ENCODE measurements at places on chromosomes 7 and 10. TPM values are rescaled to one million over a fixed set of nuclear protein-coding genes. Genes with fewer than 3 reads are reported as not detected.

OR2A42 gene
- not detected for total RNA-seq

DNA sequence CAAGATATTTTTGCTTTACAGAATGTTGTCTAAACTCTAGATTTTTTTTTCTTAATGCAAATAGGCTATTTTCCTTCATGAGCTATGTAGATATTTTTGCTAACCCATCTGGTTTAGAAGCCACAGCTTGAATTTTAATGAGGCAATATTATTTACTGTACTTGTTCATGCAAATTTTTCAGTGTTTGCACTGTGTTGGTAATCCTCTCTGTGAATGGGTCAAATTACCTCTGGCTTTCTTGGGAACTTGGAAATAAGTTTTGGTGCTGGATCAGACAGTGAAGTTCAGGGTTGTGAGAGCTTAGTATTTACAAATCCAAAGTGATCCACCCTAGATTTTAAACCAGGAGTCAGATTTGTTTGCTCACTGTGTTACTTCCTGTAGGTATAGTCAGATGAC, 686.9 kb downstream of the NXPH1 start:
- DNase-seq = no peak

GRCh38 chr7:139842401-139843210, 13.5 kb downstream of the TBXAS1 start:
- peak; percentile 62 for DNase-seq

- peak; percentile 41 for DNase-seq
Observed at GRCh38 chr10:70272925-70273316, 10.9 kb downstream of the NPFFR1 start.

All from IMR-90 (cell line).